ENCODE measurements at places on chromosomes 16 and 17.
A peak's percentile ranks its signal among the peaks of the same experiment; 100 is the strongest.

- no peak for DNase-seq
Measured at GRCh38 chr16:86970279-86970678, 346.9 kb downstream of the C16orf95 start.

DNA sequence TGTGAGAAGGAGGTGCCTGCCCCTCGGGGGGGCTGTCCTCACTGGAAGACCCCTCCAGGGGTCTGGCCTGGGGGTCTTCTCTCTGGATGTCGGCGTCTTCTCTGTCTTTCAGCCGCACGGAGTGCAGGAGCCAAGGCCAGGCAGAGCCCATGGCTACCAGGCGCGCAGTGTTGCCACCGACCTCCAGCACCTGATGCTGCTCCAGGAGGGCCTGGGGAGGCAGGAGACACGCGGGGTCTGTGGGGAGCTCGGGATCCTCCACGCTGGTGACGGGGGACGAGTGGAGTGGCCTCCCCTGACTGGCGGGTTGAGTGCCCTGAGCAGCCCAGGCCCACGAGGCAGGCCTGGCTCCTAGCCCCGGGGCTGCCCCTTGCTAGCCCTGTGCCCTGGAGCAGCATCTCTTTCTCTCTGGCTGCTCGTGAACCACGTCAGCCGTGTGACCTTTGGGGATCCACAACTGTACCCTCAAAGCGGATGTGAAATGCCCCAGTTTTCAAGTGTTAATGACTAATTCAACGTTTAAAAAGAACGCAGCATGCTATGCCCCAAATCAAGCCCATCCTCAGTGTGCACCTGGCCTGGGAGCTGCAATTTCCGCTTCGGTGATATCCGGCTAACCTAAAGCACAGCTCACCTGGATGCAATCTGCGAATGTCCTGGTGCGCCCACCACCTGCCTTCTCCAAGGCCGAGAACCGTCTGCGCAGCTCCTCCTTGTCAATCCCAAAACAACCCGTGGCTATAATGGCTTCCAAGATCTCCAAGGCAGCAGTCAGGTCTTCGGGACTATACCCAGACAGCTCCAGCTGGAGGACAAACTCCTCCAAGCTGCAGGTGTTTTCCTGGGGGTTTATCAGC is 62.9 kb downstream of the IL21R start:
- DNase-seq: no peak

GRCh38 chr17:77609553-77610517 is 348.7 kb upstream of the TNRC6C start:
- no peak for DNase-seq

DNA sequence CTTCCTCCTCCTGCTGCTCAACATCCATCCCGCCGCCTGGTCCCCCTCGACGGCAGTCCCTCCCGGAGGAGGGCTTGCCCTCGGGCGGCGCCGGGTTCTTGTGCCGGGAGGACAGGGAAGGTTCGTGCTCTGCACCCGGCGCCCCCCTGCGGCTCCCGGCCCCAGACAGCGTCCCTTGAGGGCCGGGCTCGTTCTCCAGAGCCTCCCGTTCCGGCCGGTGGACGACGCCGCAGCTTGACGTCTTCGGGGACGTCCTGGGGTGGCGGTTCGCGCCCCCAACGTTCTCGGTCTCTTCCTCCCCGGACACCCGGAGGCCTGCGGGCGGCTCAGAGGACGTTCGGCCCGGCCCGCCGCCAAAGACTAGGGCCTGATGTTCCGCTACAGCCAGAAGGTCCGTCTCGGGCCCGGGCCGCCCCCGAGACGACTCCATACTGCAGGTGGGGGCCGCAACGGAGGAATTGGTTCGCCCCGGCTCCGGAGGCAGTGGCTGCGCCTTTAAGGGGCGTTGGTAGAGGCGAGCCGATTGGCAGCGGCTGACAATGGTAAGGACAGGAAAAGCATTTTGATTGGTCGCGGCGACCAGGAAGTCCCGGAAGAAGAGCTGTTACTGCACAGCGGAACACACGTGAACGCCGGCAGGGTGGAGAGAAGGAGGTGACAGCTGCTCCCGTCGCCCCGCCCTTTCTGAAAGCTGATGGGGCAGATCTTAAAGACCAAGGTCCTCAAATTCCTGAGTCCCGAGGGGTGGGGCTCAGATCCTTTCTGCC is at the start of gene BORCS6:
TSS of gene BORCS6 (minus strand) at position 470 of the 767 bp plus-strand sequence. CDS start at position 430, 40 bp downstream.
- DNase-seq: peak; percentile 84

- no peak for DNase-seq
Measured at GRCh38 chr17:4156750-4157381, 13.9 kb downstream of the CYB5D2 start.

GRCh38 chr17:7775051-7775450 is 57.5 kb downstream of the DNAH2 start:
- DNase-seq: no peak

- DNase-seq: no peak
Measured at GRCh38 chr16:5523829-5524228, 426.2 kb upstream of the EEF2KMT start.

Measured in amygdala (tissue), 56 donors.